Pancreas (tissue), 10 donors: ENCODE measurements at places on chromosomes 5 and 9. TPM values are rescaled to one million over a fixed set of nuclear protein-coding genes. Genes with fewer than 3 reads are reported as not detected.
A peak's percentile ranks its signal among the peaks of the same experiment; 100 is the strongest.

DNA sequence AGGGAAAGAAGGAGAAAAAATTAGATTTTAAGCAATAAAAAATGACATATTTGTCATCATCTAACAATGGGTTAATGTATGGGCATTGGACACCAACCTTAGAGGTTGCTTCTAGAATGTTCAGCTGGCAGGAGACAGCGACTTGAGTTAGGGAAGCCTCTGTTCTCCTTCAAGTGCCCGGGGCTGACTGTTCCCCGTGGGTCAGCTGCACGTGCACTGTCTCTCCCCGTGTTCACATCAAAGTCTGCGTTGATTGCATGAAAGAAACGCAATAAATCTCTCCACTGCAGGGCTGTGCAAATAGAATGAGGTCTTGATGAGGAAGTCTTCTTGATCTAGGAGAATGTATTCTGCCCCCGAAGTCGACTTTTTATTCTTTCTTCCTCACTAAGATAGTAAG is at the start of gene GLT6D1:
Gene GLT6D1, minus strand, starts transcription at position 345 of the 400 bp plus-strand sequence. CDS start 353 bp downstream, outside the sequence.
- no peak for DNase-seq

DNA sequence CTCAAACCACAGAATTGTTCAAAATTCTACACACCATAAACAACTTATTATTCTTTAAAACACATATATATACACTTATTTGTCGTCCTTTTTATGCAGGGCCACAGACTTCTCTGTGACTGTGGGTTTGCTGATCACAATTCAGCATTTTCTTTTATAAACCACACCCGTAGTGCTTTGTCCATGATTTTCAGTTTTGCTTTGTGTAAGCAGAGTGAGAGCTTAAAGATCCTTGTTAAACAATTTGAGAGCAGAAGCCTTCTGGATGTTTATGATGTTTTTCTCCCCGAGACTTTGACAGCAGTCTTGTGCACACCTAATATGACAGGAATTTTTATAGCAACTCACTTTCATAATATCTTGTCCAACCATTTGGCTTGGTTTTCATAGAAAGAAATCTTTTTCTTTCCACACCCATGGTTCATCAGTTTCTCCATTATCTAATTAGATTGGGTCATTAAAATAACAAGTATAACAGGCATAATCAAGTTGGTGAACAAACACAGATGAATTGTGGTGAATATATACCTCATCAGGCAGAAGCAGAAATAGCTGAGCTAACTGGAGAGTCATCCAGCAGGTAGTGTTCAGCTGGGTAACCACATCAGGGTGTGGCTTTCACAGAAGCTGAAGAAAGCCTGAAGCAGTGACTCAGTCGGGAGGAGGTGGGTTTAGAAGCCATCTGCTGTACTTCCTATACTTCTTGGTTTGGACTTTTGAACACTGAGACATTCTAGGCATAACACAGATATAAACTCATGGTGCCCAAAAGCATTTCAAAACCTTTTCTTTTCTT is 232.8 kb downstream of the DOCK8 start:
- no peak for DNase-seq

- no peak for DNase-seq
Observed at GRCh38 chr5:3155046-3155445, 403.6 kb upstream of the IRX2 start.

- no peak for DNase-seq
Observed at GRCh38 chr5:40006260-40006659, 581.5 kb upstream of the DAB2 start.

DNA sequence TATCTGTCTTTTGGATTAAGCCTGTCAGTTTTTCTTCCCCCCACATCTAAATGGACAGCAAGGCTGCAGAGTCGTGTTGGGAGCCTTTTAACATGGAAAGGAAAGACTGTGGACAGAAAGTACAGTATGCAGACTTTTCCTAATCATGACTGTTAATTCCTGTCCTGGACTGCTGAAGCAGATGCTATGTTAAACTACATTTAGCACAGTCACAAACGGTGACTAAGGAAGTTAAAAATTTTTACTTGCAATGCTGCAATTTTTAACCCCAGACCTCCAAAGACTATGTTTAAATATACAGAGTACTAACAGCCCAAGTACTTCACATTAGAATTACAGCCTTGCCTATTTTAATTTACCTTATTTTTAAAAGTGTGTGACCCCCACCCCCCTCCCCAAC is 51.8 kb downstream of the ELAVL2 start:
- DNase-seq = no peak

- DNase-seq = no peak
Observed at GRCh38 chr5:140273401-140273877, 29.5 kb downstream of the PFDN1 start.

DNA sequence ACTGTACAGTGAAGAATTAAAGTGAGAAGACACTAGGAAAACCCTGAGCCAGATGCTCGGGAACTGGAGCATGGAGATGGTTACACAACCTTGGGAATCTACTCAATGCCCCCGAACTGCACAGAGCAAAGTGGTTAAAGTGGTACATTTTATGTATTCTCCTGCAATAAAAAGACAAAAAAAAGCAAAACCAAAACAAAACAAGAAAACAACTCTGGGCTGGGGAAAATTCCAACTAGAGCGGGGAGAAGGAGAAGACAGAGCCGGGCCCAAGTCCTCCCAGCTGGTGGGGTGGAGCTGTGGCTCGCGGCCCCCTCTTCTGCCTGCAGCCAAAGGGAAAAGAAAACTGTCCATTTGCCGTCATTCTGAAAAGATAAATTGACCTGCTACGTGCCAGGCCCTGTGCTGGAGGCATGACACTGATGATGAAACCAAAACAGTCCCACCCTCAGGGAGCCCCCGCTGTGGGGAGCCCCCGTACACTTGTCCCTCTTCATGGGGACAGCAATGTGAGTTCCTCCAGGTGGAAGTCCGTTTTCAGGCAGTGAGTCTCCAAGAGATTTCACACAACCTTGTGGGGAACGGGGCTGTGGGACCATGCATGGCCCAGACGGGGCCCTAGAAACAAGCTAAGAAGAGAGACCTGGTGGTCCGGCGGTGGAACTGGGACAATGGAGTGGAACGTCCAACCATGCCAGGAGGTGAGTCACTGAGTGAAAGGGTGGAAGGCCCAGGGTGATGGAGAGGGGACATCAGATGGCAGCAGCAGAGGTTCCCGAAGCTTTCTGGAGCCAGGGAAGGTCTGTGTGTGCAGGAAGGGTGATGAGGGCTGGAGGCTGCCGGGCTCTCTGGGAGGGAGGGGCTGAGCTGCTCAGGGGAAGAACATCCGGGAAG is 114.8 kb upstream of the COL5A1 start:
- DNase-seq = peak; percentile 13

- no peak for DNase-seq
Observed at GRCh38 chr9:99249619-99250018, 27.5 kb downstream of the SEC61B start.

GRCh38 chr5:40291338-40291737 is 388.4 kb upstream of the PTGER4 start:
- no peak for DNase-seq

- DNase-seq = no peak
Observed at GRCh38 chr9:922171-922570, 54.3 kb upstream of the DMRT3 start.

The CRHBP gene
- total RNA-seq = not detected

The RASGRF2 gene
- 2.0 TPM for total RNA-seq

The PAEP gene
- total RNA-seq = not detected

The SLC1A1 gene
- 1.7 TPM for total RNA-seq

The C9orf50 gene
- total RNA-seq = not detected

The SOHLH1 gene
- total RNA-seq = not detected
